Natural killer cell treated with Interleukin-12 subunit alpha and Interleukin-12 subunit beta and Interleukin-15 and Interleukin-18, amount 100 ng/mL, for 72 hours (primary cell): ENCODE measurements at places on chromosomes 2 and 18.

DNA sequence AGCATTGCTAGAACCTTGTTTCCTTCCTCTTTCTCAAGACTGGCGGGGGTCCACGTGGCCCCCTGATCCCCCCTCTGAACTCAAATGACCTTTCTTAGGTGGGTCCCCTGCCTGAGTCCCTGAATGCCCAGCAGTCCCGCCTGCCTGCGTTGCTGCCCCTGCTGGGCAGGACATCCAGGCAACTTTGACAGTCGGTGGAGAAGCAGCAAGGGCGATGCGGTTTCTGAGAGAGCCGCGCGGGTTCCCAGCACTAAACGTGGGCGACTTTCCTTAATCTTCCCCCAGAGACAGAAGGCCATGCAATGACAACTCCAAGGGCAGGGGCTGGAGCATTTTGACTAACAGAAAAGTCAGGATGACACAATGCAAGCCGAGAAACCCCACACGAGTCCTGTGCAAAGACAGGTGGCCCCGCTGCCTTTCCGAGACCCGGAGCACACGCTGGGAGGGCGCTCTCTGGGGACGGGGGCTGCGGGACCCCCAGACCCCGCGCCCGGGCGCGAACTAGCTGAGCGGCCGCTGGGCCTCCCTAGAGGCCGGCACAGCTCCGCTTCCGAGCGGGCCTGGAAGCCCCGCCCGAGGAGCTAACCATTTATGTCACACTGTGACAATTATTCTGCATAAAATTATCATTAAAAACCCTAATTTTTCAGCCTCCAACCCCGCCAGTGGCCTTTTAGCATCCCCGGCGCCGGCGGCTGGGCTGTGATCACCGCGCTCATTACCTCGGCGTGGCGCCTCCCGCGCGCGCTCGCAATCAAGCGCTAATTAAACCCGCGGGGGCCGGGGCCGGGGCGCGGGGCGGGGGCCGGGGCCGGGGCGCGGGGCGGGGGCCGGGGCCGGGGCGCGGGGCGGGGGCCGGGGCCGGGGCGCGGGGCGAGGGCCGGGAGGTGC, 27.4 kb downstream of the ASB18 start:
- no peak for DNase-seq

DNA sequence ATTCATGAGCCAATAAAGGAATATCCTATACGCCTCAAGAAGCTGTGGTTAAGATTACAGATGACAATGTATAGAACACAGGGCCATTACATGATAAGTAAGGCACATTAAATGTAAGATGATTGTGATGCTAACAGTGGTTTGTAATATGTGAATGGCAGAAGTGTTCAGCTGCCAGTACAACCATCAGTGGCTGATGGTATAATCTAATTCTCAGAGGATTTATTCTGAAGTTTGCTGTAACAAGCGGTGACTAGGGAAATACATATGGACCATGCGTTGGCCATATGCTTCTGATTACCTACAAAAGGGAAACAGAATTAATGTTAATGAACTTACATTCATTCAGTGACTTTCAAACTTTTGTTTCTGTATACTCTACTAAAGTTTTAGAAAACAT, 750.8 kb upstream of the KLHL29 start:
- DNase-seq, result no peak

DNA sequence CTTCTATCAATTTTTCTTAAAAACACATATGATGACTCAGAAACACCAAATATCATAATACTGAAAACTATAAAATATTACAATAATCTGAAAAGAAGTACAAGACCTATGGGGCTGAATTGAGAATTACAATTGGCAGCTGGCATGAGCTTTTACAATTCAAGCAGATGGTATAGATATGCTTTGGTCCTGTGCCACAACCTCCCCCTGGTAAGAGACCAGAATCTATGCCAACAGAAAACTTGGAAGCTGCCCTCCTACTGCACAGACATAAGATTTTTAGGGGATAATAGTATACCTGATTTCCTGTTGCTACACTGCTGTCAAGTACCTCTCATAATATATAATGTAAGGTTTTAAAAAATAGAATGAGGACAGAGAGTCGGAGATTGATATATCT, 46.8 kb upstream of the CDH7 start:
- DNase-seq, result no peak

DNA sequence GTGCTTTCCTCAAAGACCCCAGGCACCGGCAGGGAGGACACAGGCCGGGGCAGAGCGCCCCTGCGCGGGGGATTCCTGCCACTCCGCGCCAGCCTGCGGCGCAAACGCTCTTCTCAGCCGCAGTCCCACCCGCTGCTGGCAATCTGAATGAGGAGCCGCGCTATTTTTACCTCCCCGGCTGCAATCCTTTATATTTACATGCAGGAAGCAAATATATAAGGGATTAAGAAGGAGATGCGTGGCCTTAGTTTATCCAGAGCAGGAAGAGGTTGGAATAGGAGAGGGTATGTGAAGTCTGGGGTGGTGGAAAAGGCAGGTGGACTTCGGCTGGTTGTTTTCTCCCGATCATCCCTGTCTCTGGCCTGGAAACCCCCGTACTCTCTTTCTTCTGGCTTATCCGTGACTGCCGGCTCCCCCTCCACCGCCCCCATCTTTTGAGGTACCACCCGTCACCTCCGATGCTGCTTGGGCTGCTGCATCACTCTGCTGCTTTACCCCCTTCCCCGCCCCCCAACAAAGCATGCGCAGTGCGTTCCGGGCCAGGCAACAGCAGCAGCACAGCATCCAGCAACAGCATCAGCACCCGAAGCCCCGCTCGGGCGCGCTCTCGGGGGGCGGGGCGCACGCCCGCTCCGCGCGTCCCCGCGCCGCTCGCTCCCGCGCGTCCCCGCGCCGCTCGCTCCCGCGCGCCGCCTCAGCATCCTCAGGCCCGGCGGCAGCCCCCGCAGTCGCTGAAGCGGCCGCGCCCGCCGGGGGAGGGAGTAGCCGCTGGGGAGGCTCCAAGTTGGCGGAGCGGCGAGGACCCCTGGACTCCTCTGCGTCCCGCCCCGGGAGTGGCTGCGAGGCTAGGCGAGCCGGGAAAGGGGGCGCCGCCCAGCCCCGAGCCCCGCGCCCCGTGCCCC, at the start of gene ADAM23:
TSS of gene ADAM23 (plus strand) at position 700 of the 902 bp plus-strand sequence. CDS start 335 bp downstream, outside the sequence.
- DNase-seq, result no peak

DNA sequence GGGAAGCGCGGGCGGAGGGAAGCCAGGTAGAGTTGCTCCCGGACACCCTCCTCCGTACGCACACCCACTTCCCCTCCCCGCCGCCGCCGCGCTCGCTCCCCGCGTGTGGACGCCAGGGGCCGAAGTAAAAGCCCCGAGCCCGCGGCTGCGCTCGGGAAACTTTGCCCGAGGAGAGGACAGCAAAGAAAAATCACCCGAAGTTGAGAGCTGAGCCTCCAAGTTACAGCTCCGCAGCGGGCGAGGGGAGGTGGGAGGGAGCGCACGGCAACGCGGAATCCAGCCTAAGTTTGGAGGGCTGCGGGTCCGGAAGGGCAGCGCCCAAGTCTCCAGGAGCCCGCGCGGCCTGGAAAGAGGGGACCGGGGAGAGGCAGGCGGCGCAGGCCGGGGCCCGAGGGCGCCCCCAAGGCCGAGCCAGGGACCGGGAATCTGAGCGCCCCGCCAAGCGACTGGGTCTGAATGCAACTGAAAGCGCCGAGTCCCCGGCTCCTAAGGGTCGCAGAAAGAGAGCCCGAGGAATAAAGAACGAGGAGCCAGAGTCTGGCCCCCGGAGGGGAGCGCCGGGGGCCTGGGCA, 706 bp upstream of the BCL11A start:
- no peak for DNase-seq

DNA sequence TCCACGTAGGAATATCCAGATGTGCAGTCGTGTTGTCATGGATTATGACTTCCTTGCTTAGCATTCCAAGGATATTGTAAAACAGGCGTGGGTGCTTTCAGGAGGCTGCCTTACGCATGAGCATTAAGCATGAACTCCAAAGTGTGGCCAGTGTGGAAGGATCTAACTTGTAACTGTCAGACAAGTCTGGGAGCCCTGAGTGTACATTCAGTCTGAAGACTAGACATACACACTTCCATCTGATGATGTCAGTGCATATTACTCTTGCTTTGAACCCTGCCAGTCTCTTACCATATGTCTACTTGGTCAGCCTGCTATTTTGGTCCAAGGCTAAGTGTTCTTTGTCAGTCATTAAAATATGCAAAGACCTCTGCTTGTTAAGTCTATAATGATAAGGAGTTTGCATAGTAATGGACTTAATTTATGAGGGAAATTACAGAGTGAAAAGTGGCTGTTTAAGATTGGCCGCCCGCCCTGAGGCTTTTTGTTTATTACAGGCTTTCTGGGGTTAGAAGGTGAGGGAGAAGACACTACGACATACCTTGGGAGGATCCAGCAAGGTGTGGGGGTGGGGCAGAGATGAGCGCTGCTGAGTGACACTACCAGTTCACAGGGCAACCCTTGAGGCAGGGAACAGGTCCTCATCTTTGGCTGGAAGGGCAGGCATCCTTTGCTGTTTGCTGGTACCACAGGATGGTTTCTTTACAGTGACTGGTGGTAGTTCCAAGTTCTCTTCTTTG, 48.3 kb downstream of the CABLES1 start:
- DNase-seq, result no peak

DNA sequence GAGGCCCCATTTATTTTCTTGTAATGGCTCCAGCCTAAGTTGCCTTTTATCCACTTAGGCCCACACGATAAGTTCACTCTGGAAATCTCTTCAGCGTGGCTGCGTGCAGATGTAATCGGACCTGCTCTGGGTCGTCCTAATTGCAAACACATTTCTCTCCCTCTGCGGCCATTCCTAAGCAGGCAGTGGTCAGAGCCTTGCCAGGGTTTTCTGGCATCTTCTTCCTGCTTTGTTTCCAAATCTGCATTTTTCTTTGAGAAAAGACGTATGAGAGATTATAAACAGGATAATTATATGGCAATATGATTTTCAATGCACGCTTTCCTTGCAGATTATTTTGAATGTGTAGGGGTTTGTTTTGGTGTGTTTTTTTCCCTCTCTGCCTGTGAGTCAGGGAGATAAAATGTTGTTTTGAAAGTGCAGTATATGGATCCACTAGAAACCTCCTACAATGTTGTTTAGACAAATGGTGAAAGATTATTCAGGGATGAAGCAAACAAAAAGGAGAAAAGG, 239.4 kb upstream of the TANK start:
- DNase-seq, result no peak
